ENCODE measurements at places on chromosomes 3 and 15.

GRCh38 chr15:73582851-73583379, 50.3 kb downstream of the NPTN start:
- no peak for DNase-seq

DNA sequence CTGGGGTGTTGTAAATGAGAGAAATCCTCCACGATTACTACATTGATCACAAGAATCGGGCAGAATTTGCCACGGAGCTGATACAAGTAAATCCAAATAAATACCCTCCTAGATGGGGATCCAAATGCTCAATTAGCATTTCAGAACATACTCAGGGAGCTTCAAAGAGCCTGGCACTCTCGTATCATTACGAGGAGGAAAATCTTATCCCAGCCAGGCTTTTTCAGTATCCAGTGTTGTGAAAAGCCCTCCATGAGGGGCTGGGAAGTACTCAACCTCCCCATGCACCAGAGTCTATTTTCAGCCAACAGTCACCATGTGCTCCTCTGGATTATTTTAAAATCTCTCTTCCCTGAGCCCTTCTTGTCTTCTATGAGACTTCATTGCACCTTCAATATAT, 122.6 kb upstream of the ARRDC4 start:
- no peak for DNase-seq

- DNase-seq = no peak
These were observed 44.6 kb downstream of the ZBTB38 start for GRCh38 chr3:141412936-141413354.

- no peak for DNase-seq
These were observed 47.0 kb downstream of the PSMD6 start for GRCh38 chr3:63976161-63976871.

DNA sequence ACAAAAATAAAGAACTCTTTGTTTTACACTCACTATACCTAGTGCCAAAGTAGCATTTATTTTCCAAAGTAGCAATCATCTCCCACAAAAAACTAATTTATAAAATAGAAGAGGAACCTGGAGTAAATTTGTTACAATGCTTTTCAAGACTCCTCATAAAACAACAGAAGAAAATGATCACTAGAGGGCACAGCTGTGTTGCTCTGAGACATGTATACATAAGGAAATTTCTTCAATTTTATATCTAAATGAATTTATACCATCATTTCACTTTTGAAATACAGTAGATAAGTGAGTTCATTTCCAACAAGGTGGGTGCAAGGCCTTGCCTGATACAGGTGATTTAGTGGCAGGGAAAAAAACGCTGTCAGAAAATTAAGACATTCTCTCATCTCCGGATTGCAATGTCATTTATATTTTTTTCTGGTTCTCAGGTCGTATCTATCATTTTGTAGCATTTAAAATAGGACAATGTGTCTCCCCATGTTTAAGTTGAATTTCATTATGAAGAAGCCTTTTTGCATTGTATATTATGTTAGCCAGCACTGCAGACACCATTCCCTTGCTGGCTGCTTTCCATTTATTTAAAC, 25.3 kb upstream of the ARHGEF26 start:
- DNase-seq = no peak

Measured in SJCRH30 (cell line).